Bone marrow (tissue), 2 donors: ENCODE measurements at places on chromosomes 3 and 15.

- DNase-seq: no peak
Observed at GRCh38 chr3:14152233-14152962, 26.0 kb downstream of the XPC start.

DNA sequence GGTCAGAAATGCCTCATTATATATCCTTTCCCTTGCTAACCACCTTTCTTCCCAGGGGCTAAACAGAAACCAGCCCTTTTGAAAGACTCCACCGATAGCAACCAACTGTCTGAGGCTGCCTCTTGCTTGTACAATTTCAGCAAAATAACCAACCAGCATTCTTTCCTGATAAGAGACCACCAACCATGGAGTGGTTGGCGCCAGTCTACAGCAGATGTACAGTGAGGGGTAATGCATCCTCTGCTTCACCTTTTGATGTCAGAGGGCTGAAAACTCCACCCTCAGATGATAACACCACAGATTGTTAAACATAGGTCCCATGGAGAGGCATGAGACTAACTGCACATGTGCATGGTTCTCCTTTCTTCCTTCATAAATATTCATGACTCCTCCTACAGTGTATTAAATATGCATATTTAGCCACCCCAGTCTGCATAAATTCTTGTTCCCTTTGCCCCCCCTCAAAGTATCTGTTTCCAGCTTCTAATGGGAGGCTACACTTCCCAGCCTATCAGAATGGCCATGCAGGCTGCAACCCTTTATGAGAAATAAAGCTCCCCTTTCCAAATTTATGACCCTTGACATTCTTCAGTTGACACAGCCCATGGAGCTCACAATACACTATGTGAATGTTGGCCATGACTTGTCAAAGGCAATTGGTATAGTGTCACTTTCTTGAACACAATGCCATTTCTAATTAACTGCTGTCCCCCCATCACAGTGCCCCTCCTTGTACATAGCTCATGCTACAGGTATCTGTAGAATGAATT is 48.3 kb downstream of the GABRB3 start:
- no peak for DNase-seq

GRCh38 chr3:51538115-51538458 is 432 bp upstream of the RAD54L2 start:
- no peak for DNase-seq

DNA sequence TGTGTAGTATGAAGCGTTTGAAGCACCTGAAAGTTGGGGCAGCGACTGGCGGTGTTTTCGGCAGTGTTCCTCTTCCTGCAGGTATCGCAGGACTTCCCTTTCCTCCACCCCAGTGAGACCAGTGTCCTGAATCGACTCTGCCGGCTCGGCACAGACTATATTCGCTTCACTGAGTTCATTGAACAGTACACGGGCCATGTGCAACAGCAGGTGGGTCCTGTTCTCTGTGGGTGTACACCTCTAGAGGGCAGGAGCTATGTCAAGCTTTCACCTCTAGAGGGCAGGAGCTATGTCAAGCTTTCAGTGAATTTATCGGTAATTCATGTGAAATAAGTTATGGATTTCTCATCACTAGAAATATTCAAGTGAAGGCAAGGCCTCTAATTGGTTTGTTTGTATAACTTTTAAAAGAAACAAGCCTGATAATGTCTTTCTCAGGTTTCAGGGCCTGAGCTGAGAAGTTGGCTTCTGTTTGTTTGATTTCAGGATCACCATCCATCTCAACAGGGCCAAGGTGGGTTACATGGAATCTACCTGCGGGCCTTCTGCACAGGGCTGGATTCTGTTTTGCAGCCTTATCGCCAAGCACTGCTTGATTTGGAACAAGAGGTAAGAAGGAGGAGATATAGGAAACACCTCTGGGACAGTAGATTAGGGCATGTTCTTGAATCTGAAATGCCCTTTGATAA is 5.3 kb downstream of the TUBGCP4 start:
- no peak for DNase-seq

DNA sequence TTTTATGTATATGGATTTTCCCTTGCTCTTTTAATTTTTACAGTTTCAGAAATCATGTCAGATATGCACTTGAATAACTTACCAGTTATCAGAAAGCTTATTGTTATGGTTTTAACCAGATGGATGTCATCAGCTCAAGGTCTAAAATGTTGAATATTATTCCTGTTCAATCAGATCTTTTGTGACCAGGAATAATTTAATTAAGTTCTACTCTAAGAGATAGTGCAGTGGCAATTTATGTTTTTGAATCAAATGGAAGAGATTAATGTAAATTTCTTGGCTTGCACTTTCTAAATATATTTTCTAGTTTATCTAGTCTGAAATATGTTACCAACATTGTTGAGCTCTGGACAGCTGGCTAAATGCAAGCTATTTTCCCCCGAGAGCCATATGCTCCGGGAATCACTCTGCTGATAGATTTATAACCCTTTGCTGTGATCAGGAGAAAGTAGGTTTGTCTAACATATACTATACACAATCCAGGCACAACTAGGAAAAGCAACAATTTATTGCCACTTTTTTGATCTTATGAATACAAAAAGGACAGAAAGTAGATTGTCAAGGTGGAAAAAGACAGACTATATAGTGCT is 76.8 kb upstream of the CD96 start:
- no peak for DNase-seq

GRCh38 chr15:81400640-81401236 is 26.7 kb upstream of the TMC3 start:
- DNase-seq: peak; percentile 42

DNA sequence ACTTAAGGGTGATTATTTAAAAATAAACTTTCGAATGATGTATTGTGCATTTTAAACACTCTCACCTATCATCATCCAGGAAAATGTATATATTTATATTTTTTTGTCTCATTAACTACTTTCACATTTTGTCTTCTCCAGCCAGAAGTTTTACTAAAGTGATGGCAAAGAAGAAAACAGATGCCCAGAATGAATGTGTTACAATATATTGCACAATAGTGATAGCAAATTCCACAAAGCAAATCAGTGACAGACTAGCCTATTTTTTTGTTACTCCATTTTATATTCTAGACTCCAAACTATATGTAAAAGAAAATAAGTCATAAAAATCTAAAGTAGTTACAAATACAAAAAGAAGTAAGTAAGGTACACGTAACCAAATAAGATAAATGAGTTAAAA is 414.7 kb downstream of the EPHA3 start:
- no peak for DNase-seq

GRCh38 chr3:9809239-9809614 is 835 bp upstream of the TTLL3 start:
- no peak for DNase-seq

DNA sequence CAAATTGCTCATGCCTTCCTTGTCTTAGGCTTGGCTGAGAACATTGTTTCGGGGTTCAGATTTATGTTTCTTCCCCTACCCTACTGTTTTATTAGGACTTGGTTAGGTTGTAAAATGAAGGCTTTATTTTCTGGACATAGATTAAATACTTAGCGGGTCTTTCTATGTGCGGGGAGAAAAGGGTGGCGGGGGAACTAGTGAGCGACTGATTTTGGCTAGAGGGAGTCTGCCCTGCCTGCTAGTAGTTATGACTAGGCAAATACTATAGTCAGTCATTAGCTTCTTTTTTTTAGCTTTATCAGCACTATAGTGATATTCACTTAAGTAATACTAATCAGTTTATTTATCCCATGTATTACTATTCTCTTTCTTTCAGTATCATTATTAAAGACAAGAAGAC is 3.6 kb downstream of the CADM2 start:
- no peak for DNase-seq

GRCh38 chr15:64774629-64775493 is 528 bp downstream of the RBPMS2 start:
- DNase-seq: no peak

DNA sequence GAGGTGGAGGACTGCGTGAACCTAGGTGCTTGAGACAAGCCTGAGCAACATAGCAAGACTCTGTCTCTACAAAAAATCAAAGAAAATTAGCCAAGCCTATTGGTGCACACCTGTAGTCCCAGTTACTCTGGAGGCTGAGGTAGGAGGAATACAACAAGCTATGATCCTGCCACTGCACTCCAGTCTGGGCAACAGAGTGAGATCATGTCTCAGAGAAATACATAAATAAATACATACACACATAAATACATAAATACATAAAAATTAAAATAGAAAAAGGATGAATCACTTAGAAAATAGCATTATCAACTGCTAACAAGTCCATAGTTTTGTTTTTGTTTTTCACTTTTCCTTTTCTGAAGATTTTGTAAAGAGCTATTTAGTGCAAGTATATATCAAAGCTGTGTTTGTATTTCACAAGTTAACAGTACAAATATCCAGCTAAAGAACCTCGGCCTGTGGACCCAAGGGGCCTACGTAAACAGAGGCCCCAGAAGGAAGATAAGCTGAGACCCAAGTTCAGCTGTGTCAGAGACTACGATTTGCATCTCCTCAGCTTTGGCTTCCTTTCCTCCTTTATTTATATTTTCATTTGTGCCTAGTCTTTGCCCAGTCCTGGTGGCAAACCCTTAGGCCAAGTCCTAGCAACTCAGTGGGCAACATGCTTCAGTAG is 67.1 kb upstream of the ROBO2 start:
- no peak for DNase-seq

- no peak for DNase-seq
Observed at GRCh38 chr3:36926292-36926897, 18.5 kb downstream of the TRANK1 start.

DNA sequence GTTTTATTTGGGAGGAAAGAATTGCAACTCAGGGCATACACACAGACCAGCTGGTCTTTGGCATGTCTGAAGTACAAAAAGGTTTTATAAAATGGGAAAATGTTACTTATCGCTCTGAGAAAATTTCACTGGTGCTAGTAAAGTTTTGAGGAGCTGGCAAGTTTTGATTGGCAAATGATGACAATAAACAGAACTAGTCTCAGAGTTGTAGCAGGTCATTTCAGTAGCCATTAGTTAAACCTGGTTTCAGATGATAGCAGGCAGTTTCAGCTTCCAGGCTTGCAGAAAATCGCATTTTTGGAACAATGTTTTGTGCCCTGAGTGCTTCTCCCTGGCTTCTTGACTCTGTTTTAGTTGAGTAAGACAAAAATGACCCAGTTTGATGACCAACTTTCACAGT is 10.7 kb downstream of the B2M start:
- no peak for DNase-seq

- DNase-seq: no peak
Observed at GRCh38 chr3:104553121-104553520, 813.6 kb upstream of the ALCAM start.

DNA sequence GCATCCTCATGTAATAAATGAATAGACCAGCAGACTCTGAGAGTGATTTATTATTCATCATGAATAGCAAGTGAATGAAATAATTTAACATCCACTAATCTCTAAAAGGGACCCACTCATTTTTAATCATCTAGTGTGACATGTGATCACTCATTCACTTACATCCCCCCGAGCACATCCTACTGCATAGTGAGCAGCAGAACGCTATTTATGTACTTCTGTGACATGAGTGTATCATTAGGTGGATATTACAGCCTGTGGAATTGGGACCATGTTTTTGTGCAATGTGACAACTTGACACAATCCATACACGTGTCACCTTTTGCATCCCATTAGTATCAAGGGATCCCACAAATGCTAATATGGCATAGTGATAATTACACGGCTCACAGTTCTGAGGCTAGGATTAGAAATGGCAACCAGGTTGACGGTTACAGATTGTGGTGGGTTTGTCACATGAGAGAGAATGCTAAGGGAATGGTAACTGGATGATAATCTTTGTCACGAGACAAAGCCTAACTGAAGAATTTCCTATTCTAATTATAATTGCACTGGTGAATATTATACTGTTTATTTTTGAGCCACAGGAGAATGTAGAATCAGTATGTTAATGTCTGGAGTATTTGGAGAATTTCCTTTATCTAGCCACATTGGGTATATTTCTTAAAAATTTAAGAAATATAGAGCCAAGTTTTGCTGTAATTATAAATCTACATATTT is 595.2 kb upstream of the TBL1XR1 start:
- no peak for DNase-seq

GRCh38 chr15:28984421-28985315 is 98.9 kb downstream of the APBA2 start:
- no peak for DNase-seq

GRCh38 chr3:22308871-22309270 is 557.9 kb upstream of the ZNF385D start:
- no peak for DNase-seq

GRCh38 chr15:76071806-76072205 is 12.0 kb downstream of the TMEM266 start:
- DNase-seq: no peak

DNA sequence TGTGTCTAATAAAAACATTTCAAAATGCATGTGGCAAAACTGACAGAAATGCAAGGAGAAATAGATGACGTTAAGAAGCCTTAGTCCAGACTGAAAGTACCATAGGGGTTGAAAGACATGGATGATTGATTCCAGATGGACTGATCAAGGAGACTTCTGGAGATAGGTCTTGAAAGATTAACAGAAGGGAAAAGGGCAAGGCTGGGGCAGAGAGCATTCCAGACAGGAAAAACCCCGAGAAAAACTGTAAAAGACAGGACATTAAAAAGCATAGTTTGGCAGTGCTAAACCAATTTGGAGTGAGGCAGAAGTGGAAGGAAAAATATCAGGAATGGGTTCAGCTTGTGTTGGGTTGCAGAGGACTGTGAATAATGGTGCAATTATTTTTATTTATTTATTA is 375.2 kb upstream of the SGO1 start:
- DNase-seq: no peak

DNA sequence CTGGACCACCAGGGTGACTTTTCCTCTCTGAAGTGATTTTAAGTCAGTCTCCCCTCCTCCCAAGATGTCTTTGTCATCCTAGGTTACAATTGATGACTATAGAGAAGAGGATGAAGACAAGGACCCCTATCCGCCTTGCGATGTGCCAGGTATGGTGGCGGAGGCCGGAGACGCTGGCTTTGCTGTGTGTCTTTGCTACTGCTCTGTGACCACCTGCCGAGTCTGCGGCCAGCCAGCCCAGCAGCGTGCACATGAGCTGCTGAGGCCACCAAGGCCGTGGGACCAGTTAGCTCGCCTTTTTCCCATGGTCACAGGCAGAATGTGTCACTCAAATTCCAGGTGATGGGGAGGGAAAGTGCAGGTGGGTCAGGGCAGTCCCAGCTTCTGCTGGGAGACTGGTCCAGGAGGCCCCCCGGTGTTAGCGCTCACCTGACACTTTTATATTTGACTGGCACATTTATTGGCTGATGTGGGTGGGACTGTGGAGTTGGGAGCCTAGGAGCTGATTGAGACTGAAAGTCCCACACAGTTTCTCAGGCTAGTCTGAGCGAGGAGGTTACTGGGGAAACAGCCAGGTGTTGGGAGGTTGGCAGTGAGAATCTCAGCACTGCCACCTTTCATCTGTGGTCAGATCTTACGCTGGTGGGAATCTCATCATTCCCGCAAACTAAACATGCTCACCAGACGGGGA is 114.1 kb downstream of the CHDH start:
- no peak for DNase-seq
